ENCODE measurements at places on chromosomes 1 and 21.

DNA sequence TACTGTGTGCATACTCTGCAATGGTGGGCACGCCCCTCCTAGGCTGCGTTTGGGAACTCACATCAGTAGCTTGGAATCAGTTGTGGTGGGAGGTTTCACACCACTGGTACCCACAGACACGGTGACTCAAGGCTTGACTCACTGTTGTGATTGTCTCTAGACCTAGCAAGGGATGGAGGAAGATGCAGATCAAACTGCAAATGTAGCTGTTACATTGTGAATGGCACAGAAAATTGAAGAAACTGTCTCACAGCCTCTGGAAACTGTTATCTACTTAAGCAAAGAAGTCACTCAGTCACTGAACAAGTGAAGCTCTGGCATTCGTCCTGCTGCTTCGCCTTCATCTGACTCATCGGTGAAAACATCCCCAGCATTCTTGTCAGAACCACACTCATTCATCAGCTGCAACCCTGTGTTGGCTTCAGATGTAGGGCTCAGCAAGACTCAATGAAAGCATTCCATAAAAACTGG, 59.5 kb downstream of the POFUT2 start:
- peak; percentile 61 for DNase-seq

DNA sequence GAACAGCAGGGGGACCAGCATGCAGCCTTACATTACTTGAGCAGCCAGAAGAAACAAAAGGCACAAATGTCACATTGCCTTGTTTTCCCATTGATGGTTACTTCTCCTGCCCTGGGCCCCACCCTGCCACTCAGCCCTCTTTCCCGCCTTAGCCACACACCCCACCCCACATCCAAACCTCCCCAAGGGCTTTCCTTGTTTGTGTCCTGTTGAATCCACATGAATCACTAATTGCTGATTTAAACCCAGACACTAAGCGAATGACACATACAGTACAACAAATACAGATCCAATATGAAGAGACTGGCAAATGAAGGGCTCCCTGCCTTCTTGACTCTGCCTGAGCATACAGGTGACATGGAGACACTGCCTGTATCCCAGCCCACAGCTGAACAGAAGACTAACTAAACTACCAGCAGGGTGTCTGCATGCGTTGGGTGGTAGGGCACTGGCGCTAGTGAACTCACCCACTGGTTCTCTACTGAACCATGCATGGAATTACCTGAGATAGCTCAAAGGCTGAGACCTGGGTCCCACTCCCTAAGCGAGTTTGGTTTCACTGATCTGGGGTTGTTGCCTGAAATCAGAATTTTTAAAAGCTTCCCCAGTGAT, 3.1 kb downstream of the IGSF3 start:
- no peak for DNase-seq

GRCh38 chr1:173876732-173877131, 8.6 kb downstream of the ZBTB37 start:
- DNase-seq = no peak

DNA sequence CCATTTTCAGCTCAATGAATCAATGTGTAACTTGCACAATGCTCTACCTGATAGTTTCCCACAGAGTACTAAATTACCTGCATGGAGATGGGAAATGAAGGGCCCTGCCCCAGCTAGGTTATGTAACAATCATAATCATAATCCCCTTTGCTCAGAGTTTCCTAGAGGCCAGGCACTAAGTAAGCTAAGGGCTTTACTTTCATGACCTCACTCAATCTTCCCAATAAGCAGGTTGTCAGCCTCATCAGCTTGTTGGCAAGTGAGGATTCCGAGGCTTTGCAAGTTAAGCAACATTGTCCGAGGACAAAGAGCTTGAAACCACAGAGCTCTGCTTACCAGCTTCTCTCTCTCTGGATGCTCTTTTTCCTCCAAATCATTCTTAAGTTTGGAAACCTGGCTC, 64.1 kb upstream of the NTPCR start:
- DNase-seq = no peak

DNA sequence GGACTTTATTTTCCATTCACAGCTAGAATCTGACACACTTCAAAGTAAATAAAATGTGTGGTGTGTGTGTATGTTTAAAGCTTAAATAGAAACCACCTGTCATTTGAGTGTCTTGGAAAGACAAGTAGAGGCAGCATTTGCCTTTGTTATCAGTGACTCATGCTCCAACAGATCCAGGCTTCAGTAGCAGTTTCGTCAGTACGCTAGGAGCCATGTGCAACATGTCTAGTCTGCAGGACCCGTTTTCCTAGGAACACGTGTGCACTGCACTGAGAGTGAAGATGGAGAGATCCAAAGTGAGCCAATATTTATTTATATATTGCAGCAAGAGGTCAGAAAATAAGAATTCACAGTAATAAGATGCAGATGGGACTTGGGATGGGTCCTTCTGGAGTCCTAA, 41.8 kb downstream of the SGIP1 start:
- no peak for DNase-seq

GRCh38 chr1:235317168-235317567, 10.8 kb downstream of the ARID4B start:
- DNase-seq = no peak

DNA sequence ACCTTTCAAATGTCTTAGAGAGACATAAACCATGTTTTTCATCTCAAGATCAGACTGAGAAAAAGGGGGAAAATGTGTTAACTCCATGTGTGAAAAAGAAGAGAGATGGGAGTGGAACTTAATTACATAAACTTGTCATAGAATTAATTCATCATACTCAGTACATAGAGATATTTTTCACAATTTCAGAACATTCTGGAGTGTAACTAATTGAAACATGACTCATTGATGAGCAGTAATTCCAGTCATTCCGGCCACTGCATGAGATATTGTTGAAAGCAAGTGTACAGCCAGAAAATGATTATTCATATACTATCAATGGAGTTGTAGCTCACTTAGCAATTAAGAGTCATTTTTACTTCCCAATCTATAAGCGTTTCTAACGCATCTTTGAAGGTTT, 739.3 kb downstream of the LTN1 start:
- DNase-seq = no peak

- no peak for DNase-seq
These were observed at the start of gene B3GALT2 for GRCh38 chr1:193185901-193186731. Gene B3GALT2, minus strand, starts transcription at chr1:193186613. Its CDS starts 5,051 bp downstream, at chr1:193181562.

GRCh38 chr1:91831132-91831930, 54.6 kb downstream of the TGFBR3 start:
- DNase-seq = no peak

DNA sequence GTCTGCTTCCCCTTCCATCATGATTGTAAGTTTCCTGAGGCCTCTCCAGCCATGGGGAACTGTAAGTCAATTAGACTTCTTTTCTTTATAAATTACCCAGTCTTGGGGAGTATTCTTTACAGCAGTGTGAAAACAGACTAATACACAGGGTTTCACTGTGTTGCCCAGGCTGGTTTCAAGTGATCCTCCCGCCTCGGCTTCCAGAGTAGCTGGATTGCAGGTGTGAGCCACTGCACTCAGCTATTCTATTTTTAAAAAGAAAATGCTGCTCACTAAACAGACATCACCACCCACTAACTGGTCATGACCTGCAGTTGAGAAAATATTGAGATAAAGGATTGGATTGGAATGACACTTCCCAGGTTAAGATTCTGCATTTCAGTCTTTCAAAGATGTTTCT, 20.8 kb upstream of the SLC2A7 start:
- DNase-seq = no peak

- DNase-seq = no peak
These were observed 52.2 kb downstream of the SMYD2 start for GRCh38 chr1:214332946-214333798.

DNA sequence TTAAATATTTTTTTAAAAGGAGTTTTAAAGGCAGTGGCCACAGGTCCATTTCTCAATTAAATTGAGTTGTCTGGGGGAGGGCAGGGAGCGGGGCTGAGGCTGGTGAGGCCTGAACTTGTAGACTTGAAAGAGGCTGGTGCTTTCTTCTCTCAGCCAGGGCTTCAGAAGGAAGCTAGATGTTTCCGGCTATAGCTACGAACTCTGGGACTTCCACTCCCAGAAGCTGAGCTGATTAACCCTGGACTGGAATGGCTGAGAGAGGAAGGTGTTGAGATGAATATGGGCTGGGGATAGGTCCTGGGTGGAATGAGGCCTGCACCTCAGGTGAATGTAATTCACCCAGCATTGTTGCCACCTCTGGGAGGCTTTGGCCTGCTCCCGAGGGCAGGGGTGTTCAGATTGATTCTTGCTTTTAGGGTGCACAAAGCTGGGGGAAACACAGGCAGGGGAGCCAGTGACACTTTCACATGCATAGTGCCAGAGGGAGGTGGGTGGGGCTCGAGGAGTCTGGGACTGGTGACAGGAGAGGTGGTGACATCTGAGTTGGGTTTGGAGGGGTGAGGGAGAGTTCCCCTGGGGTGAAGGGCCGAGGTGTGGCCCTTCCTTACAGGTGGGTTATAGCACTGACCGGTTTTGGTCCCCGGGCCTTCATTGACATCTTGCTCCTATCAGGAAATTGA, 18.2 kb downstream of the LDLRAP1 start:
- no peak for DNase-seq

- DNase-seq = no peak
These were observed 55.0 kb upstream of the USH2A start for GRCh38 chr1:216478238-216478637.

GRCh38 chr1:162080472-162081015, 11.1 kb downstream of the NOS1AP start:
- DNase-seq = no peak

DNA sequence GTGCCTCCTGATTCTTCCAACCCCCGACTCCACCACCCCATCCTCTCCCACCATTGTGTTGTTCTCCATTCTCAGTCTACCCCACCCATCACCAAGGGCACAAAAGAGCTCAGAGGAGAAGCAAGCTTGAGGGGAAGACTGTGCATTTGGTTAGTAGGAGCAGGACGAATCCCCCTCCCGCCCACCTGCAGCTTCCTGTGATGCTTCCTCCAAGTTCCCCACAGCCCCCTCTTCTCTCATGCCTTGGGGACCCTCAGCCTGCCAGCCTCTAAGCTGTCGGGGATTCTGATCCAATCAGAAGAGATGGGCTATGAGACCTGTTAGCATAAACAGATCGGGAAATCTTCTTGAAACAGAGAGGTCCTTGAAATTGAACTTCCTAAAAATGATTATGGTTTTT, 22.2 kb upstream of the CAPZB start:
- no peak for DNase-seq

DNA sequence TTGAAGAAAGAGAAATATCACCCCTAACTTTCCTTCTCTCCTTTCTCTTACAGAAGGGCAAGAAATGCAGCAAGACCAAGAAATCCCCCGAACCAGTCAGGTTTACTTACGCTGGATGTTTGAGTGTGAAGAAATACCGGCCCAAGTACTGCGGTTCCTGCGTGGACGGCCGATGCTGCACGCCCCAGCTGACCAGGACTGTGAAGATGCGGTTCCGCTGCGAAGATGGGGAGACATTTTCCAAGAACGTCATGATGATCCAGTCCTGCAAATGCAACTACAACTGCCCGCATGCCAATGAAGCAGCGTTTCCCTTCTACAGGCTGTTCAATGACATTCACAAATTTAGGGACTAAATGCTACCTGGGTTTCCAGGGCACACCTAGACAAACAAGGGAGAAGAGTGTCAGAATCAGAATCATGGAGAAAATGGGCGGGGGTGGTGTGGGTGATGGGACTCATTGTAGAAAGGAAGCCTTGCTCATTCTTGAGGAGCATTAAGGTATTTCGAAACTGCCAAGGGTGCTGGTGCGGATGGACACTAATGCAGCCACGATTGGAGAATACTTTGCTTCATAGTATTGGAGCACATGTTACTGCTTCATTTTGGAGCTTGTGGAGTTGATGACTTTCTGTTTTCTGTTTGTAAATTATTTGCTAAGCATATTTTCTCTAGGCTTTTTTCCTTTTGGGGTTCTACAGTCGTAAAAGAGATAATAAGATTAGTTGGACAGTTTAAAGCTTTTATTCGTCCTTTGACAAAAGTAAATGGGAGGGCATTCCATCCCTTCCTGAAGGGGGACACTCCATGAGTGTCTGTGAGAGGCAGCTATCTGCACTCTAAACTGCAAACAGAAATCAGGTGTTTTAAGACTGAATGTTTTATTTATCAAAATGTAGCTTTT, 2.4 kb downstream of the CCN1 start:
- no peak for DNase-seq

DNA sequence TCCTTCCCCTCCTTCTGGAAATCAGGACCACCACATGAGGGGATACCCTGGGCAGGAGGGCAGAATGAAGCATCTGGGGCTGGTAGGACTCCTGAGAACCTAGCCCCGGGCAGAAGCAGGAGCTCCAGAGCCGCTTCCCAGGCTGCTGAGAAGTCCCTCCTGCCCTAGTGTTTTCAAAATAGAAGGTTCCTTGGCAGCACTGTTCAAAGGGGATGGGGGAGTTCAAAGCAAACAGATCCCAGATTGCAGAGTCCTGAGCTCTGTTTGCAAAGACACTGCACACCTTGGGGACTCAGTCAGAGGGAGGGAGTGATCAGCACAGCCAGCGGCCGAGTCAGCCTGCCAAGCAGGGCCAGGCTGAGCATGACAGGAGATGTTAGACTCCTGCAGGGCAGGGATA, 177.8 kb downstream of the PTPRU start:
- DNase-seq = no peak

DNA sequence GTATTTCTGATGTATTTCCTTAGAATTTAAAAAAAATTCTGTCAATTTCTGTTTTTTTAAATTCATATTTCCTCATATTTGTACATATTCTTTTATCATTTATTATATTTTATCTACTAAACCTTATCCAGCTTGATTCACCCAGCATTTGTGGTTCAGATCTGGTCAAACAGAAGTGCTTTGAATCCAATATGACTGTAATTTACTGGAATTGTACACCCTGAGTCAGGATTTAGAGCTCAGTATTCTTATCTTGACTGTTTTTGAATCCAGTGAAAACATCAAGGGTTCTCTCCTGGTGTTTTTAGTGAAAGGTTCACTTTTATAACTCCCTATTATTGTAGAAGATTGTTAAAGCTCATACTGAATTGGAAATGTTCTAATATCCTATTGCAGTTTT, 1077.0 kb upstream of the NCAM2 start:
- DNase-seq = no peak

DNA sequence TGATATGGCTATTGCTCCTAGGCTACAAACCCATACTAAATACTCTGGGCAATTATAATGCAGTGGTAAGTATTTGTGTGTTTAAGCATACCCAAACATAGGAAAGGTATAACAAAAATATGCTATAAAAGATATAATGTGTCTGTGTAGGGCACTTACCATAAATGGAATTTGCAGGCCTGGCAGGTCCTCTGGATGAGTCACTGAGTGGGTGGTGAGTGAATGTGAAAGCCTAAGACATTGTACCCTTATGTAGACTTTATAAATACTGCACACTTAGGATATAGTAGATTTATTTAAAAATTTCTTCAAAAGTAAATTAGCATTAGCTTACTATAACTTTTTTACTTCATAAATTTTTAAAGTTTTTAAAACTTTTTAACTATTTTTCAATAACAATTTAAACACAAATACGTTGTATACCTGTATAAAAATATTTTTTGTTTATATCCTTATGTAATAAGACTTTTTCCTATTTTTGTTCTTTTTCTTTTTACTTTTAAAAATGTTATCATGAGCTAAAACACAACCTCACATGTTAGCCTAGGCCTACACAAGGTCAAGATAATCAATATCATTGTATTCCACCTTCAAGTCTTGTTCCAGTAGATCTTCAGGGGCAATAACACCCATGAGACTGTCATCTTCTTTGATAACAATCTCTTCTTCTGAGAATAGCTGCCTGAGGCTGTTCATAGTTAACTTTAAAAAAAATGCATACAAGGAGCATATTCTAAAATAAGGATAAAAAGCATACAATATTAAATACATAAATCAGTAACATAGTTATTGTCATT, 306.3 kb upstream of the RGS18 start:
- DNase-seq = no peak
